Spleen (tissue), 13 donors: ENCODE measurements at places on chromosomes 7 and 10. TPM values are rescaled to one million over a fixed set of nuclear protein-coding genes. Genes with fewer than 3 reads are reported as not detected.

DNA sequence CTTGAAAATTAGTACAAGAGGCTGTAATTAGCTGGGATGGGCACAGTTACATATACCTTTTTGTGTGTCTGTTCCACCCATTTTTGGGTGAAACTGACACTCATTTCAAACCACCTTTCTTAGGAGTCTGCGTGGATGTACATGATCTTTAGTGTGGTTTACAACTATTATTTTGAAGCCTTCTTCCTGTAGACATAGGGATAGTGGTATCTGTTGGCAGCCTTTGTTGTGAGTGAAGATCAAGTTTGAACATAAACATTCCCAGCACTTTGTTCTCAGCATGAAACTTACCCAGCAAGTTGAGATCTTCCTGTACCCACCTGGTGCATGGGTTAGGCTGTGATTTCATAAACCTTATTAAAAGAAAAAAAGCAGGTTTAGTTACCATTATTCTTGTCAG is 2.0 kb downstream of the BAG3 start:
- DNase-seq, result no peak

DNA sequence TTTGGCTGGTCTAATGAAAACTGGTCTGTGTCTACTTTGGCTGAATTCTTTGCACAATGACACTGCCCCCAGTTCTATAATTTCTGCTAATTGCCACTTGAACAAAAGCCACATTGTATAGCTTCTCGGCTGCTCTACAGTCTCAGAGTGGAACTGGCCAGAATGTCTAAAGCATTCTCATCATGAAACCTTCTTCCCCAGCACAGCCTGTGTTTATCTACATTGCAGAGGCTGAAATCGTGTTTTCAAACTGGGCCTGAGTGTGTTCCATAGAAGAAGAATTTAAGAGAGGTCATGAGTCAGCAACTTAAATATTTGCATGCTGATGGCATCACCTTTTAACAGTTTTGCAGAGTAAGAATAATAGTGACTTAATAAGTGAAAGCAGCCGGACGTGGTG is 177.2 kb downstream of the BUB3 start:
- DNase-seq, result no peak

Gene UPK3BL1
- 57.4 TPM for total RNA-seq

Gene HECTD2
- total RNA-seq, result 11.1 TPM

Gene CDC14C
- total RNA-seq, result not detected

DNA sequence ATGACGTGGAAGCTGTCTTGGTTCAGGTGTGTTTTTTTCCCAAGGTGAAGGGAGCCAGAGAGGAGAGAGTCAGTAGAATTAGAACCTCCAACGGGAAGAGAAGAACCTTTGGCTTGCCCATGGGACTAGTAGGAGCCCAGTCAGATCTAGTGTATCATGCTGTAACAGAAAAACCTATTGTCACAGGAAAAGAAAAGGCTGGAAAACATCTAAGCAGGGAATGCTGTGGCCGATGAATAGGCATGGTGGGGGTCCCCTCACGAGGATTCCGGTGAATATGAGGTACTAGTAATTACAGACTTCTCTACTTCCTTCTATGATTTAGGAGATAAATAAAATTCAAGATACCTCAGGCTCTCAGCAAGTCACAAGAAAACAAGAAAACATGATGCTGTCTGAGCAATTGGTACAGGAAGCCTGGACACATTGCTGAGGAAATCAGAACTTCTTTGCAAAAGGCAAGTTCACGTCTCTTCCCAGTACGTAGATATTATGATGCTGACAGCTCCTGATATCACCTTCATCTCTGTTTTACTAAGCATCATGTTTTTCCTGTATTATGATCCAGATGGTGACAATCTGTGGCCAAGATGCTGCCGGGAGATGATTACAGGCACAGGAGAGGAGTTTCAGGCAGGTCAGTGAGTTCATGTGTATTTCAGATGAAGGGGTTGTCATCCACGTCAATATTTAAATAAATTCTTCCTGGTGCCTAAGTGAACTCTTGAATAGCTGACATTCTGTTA is 54.3 kb upstream of the NPY start:
- DNase-seq, result no peak
